CD4-positive, alpha-beta T cell treated with Interleukin-12 subunit alpha and Interleukin-12 subunit beta, for 1 hour (primary cell): ENCODE measurements at places on chromosomes 5 and 9.

- DNase-seq: no peak
These were observed 158.9 kb downstream of the ADAMTSL1 start for GRCh38 chr9:18632632-18633403.

- no peak for DNase-seq
These were observed 11.4 kb downstream of the CHD1 start for GRCh38 chr5:98917433-98917832.

GRCh38 chr5:149834246-149834855, 104.2 kb downstream of the PPARGC1B start:
- peak; percentile 62 for DNase-seq

GRCh38 chr5:124040799-124041198, 528.8 kb downstream of the CSNK1G3 start:
- DNase-seq: no peak

GRCh38 chr5:127686424-127686823, 16.8 kb upstream of the CCDC192 start:
- no peak for DNase-seq

GRCh38 chr5:298737-299125, 22.8 kb upstream of the AHRR start:
- no peak for DNase-seq

DNA sequence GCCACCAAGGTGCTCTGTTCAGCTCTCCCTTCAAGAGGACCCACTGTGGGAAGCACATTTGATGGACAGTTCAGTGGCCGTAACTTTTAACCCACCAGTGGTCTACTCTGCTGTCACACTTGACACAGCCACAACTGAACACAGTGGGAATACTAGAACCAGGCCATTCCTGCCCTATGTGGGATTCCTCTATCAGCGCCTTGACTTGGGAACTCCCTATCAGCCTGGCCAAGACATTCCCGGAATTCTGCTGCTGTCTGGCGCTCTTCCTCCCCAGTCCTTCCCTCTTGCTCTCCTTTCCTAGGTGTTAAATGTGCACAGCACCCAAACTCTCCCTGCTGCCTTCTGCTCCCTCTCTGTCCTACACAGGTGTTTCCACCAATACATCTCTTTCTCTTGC, 23.1 kb upstream of the SH3PXD2B start:
- no peak for DNase-seq

GRCh38 chr5:108125771-108126511, 256.0 kb downstream of the FBXL17 start:
- DNase-seq: no peak

GRCh38 chr5:172002840-172003512, 3.5 kb downstream of the FBXW11 start:
- DNase-seq: no peak

DNA sequence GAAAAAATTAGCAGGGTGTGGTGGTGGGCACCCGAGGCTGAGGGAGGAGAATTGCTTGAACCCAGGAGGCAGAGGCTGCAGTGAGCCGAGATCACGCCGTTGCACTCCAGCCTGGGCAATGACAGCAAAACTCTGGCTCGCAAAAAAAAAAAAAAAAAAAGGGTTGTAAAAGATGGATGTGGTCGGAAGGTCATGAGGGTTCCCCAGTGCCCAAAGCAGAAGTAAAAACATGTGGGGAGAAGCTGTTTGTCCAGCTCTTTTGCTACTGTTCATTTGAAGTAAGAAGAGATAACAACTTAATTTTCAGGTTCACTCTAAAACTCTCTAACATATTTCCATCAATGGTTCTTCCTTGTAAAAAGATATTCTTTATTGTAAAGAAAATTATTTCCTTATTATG, 57.1 kb upstream of the GOLPH3 start:
- no peak for DNase-seq

- no peak for DNase-seq
These were observed 51.5 kb upstream of the HSPB3 start for GRCh38 chr5:54403885-54404416.

DNA sequence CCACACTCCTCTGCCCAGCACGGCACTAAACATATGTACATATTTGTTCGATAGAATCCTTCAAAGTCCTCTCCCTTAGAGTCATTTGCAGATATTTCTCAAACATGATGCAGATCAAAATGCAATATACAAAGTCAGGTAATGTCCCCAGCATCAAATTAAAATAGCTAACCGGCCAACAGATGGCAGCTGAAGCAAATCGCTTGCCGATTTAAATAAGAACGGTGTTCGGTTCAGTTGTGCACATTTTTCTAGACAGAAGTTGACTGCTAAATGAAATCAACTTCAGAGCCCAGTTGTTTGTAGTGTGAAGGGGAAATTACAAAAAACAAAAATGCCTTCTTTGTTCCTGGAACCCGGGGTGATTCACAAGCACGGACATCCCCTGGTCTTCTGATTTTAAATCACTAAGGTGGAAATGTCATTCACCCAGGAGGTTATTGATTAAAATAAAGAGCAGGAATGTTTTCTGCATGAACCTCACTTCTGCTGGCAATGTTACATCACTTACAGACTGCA, 219.2 kb downstream of the EBF1 start:
- no peak for DNase-seq

DNA sequence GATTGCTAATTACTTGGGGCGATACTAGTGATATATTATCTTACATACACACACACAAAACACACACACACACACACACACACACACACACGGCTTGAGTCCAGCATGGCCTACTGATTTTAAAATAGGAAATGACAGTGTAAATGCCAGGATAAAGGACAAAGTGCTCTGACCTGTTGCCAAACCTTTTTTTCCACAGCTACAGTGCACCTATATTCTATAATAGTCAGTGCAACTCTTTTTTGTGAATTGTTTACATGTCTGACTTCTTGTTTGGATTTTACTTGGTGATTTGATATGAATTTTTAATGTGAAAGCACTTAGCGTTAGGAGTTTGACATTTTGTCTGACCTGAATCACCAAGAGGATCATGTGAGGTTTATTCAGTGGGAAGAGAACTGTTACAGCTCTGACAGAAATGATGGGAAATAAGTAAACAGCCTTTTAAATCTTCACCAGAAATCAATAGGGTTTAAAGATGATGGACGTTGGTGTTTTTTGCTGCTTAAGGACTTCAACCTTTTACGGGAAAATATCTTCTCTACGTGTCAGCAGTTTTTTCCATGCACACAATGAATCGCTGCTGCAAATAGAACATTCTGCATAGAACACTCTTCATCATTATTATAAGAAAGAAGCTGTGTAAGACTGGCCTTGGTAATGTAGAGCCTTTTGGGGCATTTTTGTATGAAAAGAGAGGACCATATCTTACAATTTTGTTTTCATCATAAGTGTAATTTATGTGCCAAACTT, 218.5 kb downstream of the RANBP17 start:
- DNase-seq: no peak

- DNase-seq: no peak
These were observed 11.7 kb downstream of the OLFML2A start for GRCh38 chr9:124788542-124789217.

- DNase-seq: no peak
These were observed 450.2 kb downstream of the NR2F1-AS1 start for GRCh38 chr5:93130624-93131490.

GRCh38 chr5:127887282-127887681, 184.1 kb downstream of the CCDC192 start:
- DNase-seq: no peak

DNA sequence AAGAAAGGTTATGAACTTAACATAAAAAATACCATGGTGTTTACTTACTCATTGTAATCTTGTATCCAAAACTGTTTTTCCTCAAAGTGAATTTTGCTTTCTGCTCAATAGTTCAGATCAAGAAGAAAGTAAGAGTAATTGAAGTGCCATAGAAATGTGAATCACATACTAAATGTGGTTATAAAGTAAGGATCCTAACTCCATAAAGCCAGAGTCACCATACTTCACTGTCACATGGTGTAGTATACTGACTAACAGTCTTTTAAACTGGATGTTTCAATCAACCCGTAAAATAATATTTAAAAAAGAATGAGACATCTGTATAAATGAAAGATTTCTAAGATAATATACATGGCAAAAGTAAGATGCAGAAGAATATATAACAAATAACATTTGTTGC, 72.1 kb downstream of the NIPBL start:
- DNase-seq: no peak

GRCh38 chr5:18811661-18812060, 1176.3 kb downstream of the CDH18 start:
- DNase-seq: no peak

DNA sequence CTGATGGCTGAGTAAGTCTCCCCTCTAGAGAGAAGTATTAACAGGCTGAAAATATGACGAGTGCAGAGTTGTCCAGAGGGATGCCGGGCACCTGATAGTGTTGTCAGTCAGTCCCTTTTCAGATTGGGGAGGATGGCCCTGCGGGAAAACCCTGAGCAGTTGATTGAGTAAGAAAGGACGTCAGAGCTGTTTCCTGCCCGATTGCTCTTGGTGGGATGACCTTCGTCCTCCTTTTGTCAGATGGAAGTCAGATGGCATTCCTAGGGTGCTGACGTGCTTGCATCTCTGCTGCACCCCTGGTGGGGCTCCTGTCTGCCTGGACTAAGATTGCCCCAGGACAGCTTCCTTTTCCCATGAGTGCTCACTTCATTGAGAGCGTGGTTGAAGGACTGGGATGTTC, 9.8 kb downstream of the ZNF354B start:
- DNase-seq: no peak

DNA sequence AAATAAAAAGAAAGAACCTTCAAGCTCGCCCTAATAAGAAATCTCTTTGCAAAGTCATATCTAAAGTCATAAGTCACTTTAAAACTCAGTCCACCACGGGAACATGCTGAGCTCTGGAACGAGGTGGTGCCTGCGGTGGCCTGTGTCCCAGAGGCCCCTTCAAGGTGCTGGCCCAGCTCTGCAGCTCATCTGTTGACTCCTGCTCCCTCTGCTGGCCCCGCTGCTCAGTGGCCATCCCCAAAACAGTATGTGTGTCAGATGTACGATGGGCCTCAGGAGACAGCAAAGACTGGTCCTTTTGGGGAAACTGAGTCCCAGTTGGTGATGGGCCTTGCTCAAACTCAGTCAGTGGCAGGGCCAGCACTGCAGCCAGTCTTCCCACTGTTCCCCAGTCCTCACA, 22.8 kb upstream of the FOXB2 start:
- no peak for DNase-seq

DNA sequence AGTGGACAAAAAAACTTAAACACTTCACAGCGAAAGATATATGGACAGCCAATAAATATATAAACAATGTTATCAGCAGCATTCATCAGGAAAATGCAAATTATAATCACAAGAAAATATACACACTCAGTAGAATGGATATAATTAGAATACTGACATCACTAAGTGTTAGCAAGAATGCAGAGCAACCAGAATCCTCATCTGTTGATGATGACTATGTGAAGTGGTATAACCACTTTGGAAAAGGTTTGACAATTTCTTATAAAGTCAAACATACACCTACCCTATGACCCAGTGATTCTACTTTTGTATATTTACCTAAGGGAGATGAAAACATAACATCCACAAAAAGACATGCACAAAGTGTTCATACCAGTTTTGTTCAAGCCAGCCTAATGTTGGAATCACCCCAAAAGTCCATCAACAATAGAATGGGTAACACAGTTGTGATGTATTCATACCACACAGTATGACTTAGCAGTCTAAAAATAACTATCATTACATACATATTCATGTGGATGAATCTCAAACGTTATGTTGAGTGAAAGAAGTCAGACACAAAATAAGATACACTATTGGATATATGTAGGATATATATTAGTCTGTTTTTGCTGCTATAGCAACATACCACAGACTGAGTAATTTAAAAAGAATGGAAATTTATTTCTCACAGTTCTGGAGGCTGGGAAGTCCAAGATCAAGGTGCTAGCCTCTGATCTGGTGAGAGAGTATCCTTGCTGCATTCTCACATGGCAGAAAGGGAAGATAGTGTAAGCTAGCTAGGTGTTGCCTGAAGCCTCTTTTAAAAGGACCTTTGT, 148.8 kb upstream of the ADAMTSL1 start:
- no peak for DNase-seq

- DNase-seq: no peak
These were observed 8.8 kb downstream of the FIBCD1 start for GRCh38 chr9:130930132-130930803.

DNA sequence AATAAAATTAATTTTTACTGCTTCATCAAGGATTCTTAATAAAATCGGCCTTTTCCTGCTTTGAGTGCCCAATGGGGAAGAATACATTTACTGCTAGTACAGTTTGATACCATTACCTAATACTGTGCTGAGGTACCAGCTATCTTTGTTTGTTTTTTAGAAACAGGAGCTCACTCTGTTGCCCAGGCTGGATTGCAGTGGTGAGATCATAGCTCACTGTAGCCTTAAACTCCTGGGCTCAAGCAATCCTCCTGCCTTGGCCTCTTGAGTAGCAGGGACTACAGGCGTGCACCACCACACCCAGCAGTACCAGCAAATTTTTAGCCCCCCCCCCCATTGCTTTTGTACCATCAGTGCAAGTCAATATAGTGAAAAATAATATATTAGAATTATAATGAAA, 13.6 kb upstream of the ANKHD1 start:
- no peak for DNase-seq

DNA sequence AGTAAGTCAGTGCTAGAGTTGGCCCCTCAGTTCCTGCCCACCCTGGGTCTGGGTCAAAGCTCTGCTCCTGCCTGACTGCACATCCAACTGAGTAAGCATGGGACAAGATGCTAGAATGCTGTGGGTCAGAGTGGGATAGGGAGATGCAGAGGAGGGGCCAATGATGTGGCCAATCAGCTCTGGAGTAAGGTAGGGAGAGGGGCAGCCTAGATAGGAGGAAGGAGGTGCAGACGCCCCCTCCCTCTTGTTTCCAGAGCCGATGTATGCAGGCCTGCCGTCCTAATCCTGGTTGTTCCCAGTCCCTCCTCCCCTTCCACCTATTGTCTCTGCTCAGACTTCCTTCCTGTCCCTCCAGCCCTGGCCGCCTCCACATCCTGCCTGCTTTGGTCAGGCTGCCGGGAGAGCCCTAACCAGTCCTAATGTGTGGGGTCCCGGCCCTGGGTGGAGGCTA, 1.3 kb downstream of the ARAP3 start:
- DNase-seq: no peak

GRCh38 chr5:59831326-59832010, 62.1 kb downstream of the PDE4D start:
- no peak for DNase-seq

DNA sequence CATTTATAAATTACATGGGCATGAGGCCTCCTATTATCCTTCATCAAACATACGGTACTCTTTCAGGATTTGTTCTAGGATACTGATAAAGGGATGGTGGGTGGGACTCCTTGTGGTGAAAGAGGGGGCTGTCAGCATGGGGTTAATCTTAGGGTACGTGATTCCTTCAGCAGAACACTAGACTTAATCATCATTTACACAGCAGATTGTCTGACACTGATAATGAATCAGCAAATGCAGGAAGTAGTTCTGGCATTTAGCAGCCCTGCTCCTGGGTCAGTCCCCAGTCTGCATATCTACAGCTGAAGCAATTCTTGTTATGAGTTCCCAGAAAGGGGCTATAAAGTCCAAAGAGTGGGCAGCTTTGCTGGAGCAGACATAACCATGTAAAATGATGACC, 384.6 kb downstream of the SPOCK1 start:
- DNase-seq: no peak

GRCh38 chr9:2060424-2060823, 45.3 kb downstream of the SMARCA2 start:
- no peak for DNase-seq
